ENCODE measurements at places on chromosomes 5 and 9. TPM values are rescaled to one million over a fixed set of nuclear protein-coding genes. Genes with fewer than 3 reads are reported as not detected.

The OR1Q1 gene
- total RNA-seq, result not detected

The SELENOP gene
- total RNA-seq, result 207 TPM

The AGXT2 gene
- total RNA-seq, result not detected

The PTGS1 gene
- total RNA-seq, result 4.6 TPM

The QRFP gene
- not detected for total RNA-seq

The KLHL3 gene
- 22.5 TPM for total RNA-seq
